ENCODE measurements at places on chromosomes 16 and 17. TPM values are rescaled to one million over a fixed set of nuclear protein-coding genes. Genes with fewer than 3 reads are reported as not detected.

DNA sequence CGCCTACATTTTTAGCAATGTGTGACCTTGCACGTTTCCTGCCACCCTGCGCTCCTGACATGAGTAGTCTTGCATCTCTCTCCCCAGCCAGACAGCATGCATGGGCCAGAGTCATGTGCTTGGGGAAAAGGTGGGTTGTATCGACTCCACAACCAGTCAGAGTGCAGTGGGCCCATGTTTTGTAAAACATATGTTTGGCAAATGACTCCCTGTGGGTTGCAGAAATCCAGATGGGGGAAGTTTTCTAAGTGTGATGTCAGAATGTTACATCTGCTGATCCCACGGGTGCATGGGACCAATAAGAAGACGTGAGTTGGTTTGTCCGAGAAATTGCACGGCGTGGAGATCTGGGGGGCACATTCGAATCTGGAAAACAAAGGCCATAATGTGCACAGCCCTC, 147.1 kb downstream of the FOXL1 start:
- no peak for DNase-seq

GRCh38 chr17:2885733-2886132, 89.5 kb downstream of the RAP1GAP2 start:
- no peak for DNase-seq

DNA sequence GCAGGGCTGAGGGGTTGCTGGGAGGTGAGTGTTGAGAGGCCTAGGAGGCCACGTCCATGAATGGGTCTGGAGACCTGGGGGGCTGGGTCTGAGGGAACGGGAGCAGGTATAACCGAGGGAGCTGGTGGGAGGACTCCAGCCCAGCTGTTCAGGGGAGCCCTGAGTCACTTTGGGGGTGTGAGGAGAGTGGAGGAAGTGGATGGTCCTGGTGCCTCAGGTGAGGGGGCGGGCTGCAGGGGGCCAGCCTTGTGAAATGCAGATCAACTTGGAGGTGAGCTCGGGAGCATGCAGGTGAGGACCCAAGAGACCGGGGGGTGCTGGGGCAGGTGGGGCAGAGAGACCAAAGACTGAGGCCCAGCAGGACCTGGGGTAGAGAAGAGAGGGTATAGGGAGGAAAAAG, 79.6 kb downstream of the KCNJ12 start:
- no peak for DNase-seq

TMEM220 gene
- total RNA-seq, result 15.4 TPM

GRCh38 chr17:80895366-80895765, 96.3 kb upstream of the CHMP6 start:
- no peak for DNase-seq

DNA sequence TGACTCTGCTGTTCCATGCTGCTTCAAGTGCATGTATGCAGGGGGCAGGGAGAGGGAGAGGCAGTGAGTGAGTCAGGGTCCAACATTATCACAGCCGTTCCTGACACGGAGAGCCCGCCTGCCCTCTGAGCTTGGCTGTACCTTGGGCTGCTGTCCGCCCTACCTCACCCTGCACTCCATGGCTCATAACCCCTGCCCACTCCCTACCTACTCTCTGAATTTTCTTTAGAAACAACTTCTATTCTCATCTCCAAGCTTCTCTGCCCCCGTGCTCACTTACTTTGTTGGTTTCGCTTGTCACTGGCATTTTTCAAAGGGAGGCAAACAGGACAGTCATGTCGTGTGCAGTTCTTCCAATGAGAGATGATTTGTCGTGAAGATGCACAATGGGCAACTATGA, 74.4 kb upstream of the TRAP1 start:
- no peak for DNase-seq

- DNase-seq, result no peak
Observed at GRCh38 chr16:71758293-71758760, 33.8 kb upstream of the PHLPP2 start.

CES5A gene
- not detected for total RNA-seq

CMTM2 gene
- total RNA-seq, result not detected

KRTAP4-4 gene
- not detected for total RNA-seq

DNA sequence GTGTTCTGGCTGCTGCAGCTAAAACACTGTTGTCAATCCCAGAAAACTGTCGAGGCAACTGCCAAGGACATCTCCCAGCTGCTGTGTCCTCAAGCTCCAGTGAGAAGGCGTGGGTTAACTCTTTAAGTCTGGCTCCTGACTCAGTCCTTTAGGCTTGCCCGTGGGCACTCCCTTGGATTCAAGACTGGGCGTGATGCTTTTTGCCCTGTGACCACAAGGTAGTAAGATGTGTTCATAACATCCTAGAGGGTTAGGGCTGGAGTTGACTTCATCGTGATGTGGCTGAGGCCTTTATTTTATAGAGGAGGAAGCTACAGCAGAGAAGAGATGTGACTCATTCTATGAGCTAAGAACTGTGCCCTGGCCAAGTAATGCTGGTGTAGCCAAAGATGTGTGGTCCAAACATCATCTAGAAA, 50.9 kb upstream of the TEKT3 start:
- no peak for DNase-seq

GRCh38 chr16:50806099-50807062, 64.5 kb downstream of the CYLD start:
- DNase-seq, result peak; percentile 89

DNA sequence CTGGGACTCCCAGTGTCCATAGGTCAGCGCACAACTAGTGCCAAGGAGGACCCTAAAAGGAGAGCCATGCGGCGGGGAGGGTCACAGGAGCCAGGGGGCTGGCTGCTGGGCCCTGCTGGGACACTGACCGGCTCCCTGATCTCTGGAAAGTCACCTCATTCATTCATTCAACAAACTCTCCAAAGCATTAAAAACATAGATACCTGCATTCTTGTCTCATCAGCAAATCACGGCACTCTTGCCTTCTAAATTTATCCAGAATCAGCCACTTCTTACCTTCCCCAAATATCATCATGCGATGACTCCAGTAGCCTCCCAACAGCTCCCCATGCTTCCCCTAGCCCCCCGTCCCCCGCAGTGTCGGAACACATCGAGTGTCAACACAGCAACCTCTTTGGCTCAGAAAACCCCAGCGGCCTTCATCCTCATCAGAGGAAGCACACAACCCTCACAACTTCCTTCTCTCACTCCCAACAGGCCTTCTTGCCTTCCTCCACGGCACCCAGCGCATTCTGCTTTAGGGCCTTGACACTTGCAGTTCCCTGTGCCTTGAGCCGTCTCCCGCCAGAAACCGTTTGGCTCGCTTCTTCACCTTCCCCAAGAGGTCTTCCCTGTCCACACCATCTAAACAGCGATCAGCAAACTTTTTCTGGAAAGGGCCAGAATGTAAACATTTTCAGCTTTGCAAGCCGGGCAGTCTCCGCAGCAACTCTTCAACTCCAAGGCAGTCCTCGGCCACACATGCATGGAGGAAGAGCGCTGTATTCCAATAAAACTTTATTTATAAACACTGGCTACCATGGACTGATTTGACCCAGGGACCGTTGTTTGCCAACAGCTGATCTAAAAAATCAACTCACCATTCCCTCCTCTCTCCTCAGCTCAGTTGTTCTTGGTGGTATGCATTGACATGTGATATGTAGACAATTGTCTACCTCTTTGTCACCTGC, 119.5 kb upstream of the TNRC6C start:
- DNase-seq, result peak; percentile 26

ZNF423 gene
- 12.5 TPM for total RNA-seq

RASL10B gene
- total RNA-seq, result 1.3 TPM

- DNase-seq, result no peak
Observed at GRCh38 chr17:81550285-81550684, 1.9 kb downstream of the FAAP100 start.

CD79B gene
- total RNA-seq, result 7.1 TPM

CLEC10A gene
- total RNA-seq, result 7.7 TPM

DNA sequence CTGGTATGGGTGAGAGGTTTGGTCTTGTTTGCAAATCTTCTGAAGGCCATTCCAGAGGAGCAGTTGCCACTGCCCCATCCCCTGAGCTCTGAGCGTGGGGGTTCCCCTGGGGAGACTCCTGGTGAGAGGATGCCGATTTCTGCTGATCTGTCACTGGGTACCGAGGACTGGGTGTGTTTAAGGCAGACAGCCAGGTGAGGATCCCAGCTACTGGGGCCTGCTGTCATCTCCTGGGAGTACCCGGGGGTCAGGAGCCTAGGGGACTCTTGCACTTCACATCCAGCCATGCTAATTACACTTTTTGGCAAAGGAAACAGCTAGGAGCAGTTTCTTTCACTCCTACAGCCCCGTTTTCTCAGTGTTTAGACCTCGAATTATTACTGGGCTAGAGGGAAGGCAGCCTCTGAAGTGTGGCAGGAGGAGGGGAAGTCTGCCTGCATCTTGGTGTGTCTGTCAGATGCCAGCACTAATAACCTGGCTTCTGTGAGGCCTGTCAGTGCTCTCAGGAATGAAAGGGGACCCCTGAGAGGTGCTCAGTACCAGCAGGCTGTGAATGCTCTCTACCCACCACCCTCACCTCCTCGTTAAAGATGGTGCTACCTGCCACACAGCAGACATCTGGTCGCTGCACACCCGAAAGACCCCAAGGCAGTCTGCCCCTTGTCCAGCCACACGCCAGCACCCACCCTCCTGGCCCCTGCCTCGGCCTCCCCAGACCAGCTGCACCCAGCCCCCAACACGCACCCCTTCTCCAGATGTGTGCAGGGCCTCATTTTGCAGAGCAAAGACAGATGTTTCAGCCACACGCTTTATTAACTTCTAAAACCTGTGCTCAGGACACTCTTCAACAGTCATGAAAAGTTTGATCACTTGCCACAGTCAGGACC, 43.2 kb downstream of the SNX20 start:
- DNase-seq, result no peak

- DNase-seq, result peak; percentile 66
Observed at GRCh38 chr16:30615358-30616091, 5.3 kb upstream of the ZNF689 start.

DNA sequence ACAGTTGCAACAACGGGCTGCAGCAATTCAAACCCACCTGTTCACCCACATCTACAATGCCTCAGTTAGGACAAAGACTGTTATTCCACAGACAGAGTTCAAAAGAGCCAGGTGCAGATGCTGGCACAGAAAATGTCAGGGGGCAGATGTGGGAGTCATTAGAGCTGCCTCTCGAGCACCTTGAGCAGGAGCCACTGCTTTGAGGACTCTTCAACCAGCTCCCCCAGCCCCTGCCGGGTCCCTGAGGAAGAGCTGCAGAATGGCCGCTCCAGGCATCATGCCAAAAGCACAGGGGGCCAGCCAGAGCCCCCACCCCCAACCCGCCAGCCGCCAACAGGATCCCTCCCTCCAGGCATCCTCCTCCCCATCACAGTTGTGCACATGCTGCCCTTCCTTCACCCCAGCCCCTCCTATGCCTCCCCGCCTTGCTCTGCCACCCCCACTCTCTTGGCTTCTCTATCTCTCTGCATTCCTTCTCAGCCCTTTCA, 20.8 kb downstream of the C17orf67 start:
- no peak for DNase-seq

GRCh38 chr16:10871157-10871991, 5.6 kb upstream of the CIITA start:
- DNase-seq, result peak; percentile 79

GRCh38 chr17:44807817-44808155, 22.3 kb downstream of the GJC1 start:
- DNase-seq, result no peak

TMC7 gene
- total RNA-seq, result 4.2 TPM

TBC1D3 gene
- not detected for total RNA-seq

All from aorta (tissue), 5 donors.